ENCODE measurements at places on chromosomes 11 and 22.

- no peak for DNase-seq
These were observed 631 bp downstream of the PHF21A start for GRCh38 chr11:46120346-46121300.

DNA sequence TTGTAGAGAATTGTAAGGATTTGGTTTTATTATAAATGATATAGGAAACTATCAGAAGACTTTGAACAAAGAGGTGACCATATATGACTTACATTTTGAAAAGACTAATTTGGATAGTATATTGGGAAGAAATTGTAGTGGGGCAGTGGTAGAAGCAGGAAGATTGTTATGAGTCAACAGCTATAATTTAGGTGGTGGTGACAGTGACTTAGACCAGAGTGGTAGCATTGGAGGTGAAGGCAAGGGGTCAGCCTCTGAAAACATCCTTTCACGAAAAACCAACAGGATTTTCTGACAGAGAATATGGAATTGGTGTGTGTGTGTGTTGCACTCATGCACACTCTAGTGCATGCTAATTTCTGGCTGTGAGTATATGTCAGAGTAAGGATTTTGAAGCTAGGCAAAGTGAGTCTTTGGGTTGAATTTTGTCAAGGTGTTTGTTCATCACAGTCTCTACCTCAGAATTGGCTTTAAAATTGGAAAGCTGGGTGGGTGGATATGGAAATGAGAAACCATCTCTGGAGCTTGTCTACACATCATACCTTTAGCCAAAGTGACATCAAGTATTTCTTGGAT lies 8.2 kb upstream of the HBE1 start:
- no peak for DNase-seq

DNA sequence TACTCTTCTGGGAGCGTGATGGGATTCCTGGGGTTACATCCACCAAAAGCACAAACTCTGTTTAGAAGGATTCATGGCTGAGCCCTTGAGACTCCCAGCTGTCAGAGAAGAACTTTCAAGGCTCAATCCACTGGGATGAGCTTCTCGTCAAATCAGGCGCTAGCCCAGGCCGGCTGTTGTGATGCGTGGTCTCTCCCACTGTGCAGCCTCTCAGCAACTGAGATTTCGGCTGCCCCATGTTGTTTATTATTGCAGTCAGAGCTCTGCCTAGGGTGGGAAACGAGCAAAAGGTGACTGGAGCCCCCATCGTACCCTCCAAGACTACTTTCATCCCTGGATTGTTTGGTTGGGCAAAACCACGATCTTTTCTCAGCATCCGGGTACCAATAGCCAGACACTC lies 251.6 kb downstream of the ETS1 start:
- no peak for DNase-seq

DNA sequence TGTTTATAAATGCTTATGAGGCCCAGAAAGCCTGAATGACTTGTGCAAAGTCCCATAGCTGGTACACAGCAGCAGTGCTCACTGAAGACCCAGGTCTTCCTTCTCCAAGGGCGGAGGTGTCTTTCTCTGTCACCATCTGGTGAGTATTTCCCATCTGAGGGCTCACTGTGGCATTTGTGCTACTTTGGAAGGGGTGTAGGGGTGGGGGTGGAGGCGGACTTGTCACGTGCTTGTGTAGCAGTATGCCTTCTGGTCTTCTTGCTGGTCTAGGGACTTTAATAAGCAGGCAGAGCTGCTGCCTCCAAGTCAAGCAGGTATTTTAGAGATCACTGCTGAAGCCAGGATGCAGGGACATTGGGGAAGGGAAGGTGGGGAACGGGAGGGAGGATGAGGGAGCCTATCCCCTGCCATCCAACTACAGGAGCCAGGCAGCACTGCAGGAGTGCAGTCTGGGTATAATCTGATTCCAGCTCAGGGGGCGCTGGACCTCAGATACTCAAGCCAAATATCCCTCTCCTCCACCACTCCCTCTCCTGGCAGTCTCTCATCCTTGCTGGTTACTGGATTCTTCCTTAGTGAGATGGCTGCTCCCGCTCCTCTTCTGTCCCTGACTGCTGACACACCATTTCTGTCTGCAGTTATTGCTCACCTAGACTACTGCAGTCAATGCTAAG lies 3.4 kb downstream of the ABCC8 start:
- no peak for DNase-seq

GRCh38 chr11:38160433-38160832 lies 1562.4 kb upstream of the RAG2 start:
- no peak for DNase-seq

- no peak for DNase-seq
These were observed 471.1 kb downstream of the TBC1D22A start for GRCh38 chr22:47233316-47234243.

DNA sequence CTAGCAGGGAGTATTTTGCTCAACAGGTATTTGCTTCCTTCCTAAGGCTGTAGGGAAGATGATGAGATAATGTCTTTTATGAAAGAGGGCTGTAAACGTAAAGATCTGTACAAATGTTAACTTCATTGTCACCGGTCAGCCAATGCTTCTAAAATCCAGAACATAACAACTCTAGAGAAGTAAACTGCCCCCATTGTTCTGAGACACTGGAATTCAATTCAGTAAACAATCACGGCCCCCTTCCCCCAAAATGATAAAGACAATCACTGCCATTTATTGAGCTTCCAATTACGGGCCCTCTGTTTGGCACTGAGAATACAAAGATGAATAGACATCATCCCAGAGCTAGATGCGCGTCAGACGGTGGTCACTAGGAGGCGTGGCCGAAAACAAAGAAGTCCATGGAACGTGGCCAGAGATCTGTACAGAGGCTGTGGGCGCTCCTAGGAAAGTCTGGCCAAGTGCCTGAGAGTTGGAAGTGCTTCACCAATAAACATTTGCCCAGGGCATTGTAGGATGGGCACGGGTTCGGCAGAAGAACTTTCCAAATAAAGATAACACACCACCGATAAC lies 576 bp downstream of the TMEM258 start:
- DNase-seq, result peak; percentile 85

DNA sequence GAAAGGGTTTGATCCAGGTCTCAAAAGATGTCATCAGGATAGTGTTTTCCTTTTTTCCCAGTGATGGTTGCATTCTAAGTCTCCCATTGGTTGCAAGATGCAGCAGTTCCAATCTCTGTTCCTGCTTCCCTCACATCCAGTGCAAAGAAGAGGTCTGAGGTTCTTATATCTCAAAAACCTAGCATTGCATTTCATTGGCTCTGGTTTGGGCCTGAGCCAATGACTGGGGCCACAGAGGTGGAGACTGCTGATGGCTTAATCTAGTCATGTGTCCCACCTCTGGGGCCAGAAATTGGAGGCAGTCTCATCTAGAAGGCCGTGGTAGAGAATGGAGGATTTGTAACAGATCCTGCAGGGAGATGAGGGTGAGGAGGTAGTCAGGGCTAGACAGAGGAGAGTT lies 13.2 kb upstream of the MICAL2 start:
- no peak for DNase-seq

- DNase-seq, result no peak
These were observed 22.7 kb downstream of the EFCAB6 start for GRCh38 chr22:43789452-43789851.

- DNase-seq, result peak; percentile 20
These were observed at the start of gene ARHGAP42 for GRCh38 chr11:100687054-100687629. TSS of gene ARHGAP42 (plus strand) at chr11:100687288. CDS start at chr11:100687679, 391 bp downstream.

- DNase-seq, result no peak
These were observed 658 bp downstream of the C11orf71 start for GRCh38 chr11:114399490-114400215.

DNA sequence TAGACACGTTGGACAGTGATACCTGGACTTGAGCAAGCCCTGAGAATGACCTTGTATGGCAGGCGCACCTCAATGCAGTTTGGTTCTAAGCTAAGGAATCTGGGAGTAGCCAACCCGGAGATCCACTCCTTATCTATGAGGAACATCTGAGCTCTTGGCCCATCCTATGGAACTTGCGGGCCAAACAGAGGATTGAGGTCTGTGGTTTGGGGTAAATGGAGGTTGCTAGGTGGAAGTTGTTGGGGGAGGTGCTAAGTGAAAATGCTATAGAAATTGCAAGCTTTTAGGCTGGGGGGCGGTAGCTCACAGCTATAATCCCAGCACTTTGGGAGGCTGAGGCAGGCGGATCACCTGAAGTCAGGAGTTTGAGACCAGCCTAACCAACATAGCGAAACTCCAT lies 8.9 kb downstream of the GDPD5 start:
- no peak for DNase-seq

- DNase-seq, result no peak
These were observed 26.0 kb downstream of the CLDN25 start for GRCh38 chr11:113805640-113806039.

DNA sequence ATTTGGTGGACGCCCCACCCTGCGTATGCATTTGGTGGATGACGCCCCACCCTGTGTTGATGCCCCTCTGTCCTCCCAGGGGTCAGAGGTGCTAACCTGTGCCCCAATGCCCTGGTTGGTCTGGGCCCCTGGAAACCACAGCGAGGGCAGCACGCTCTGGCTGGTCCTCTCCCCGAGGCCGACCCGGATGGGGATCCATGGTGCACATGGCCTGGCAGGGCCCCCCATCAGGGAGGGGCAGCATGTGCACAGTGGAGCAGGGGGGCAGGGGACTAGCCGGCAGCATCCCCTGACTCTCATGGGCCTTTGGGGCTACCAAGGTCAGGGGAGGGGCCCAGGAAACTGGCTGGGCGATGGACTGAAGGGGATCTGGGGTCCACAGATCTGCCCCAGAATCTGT lies 7.6 kb upstream of the MUC5AC start:
- no peak for DNase-seq

- no peak for DNase-seq
These were observed 84.5 kb downstream of the TRAF6 start for GRCh38 chr11:36425561-36426081.

GRCh38 chr22:17102297-17102667 lies 17.5 kb downstream of the IL17RA start:
- no peak for DNase-seq

- DNase-seq, result no peak
These were observed 5.4 kb downstream of the DDIAS start for GRCh38 chr11:82906931-82907330.

- DNase-seq, result no peak
These were observed at the start of the genes EML3 and ROM1 for GRCh38 chr11:62612366-62613290. TSS of gene EML3 (minus strand) at chr11:62612775. CDS start at chr11:62612457, 318 bp downstream. TSS of gene ROM1 (plus strand) at chr11:62613257. CDS start at chr11:62613282, 25 bp downstream.

- DNase-seq, result no peak
These were observed 1.1 kb upstream of the GCAT start for GRCh38 chr22:37806409-37807333.

DNA sequence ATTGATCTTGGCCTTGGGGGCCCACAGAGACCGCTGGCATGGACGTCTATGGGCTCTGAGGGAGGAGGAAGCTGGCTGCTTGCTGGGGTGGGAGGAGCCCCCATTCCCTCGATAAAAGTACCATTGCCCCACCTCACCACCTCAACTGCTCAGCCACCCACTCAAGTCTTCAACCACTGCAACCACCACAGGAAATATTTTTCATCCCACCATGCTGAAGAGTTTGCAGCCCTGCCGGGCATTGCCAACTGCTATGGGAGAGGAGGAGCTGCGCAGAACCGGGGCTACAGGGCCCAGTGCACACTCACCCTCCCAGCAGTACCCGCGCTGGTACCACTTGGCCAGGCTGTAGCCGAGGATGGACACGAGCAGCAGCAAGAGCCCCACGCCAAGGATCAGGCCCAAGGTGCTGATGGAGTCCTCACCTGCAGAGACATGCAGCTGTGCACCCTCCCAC lies 29.2 kb downstream of the IL10RA start:
- no peak for DNase-seq

DNA sequence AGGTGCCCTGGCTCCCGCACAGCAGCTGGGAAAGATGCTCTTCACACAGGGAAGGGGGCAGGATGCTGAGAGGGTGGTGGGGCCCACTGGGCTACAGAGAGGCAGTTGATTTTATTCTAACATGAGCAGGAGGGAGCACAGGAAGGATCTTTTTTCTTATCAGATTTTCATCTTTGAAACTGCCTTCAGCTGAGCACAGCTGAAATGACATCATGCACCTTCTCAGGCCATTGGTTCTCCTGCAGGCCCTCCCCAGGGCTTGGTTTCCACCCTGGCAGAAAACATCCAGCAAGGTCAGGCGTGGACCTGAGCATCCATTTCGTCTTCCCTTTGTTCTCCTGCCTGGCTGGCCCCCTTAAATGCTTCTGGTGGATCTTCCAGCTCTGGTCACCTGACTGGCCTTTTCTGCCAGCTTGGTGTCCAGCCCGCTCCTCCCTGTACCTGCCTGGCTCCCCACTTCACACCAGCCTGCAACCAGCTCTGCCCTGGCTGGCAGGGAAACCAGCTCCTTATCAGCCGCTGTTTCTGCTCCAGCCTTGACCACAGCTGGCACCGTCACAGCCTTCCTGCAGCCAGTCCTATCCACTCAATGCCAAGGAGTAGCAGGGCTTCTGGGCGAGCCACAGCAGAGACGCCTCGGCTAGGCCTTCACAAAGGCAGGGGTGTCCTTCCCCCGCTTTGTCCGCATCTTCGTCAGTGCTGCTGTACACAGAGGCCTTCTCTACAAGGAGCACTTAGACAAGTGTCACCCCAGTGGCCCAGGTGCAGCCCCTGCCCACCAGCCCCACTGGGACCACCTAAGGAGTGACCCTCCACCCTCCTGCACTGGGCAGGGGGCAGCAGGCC lies 36.5 kb downstream of the TOM1 start:
- no peak for DNase-seq

DNA sequence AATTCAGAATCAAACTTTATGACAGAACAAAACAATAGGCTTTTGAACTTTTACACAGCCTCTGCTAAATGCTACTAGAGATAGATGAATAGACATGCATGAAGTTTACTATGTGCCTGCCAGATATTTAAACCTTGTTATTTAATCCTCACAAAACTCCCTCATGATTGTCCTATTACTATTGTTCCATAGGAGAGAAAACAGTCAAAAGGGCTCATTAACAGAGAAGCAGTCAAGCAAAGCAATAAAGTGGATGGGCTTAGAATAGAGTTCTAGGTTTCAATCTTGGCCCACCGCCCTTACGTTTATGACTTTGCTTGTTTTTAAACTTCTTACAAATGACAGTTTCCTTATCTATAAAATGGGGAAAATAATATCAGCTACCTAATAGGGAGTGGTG lies 12.9 kb downstream of the CWC15 start:
- no peak for DNase-seq

GRCh38 chr11:126597041-126597440 lies 241.6 kb downstream of the ST3GAL4 start:
- no peak for DNase-seq

- DNase-seq, result no peak
These were observed 18.4 kb downstream of the OR51I2 start for GRCh38 chr11:5467527-5467926.

DNA sequence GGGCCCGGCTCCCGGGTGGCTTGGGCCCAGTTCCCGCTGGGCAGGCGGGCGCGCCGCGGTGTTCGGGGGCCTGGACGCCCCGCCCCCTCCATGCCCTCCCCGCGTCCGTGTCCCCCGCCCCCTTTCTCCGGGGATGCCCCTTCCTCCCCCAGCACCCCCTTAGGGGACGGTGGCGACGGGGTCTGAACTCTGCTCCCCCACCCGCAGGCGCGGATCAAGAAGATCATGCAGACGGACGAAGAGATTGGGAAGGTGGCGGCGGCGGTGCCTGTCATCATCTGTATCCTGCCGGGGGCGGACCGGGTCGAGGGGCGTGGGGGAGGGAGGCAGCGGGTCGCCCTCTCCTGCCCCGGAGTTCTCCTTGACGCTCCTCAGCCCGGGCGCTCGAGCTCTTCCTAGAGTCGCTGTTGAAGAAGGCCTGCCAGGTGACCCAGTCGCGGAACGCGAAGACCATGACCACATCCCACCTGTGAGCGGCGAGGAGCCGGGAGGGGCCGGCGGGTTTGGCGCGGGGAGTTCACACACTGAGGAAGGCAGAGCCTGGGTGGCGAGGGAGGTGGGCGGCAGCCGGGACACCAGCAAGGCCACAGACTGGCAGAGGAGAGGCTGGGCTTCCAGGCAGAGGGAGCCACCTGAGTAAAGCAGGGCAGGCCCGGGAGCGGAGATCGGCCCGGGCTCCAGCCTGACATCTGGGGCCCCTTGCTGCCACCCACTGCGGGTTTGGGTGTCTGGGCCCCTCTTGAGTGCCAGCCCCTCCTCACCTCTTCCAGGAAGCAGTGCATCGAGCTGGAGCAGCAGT lies 546 bp downstream of the DRAP1 start:
- no peak for DNase-seq
